ENCODE measurements at places on chromosomes 12 and 14. TPM values are rescaled to one million over a fixed set of nuclear protein-coding genes. Genes with fewer than 3 reads are reported as not detected.

The C12orf76 gene
- 48.7 TPM for polyA plus RNA-seq

The OTOGL gene
- 0.67 TPM for polyA plus RNA-seq

- no peak for DNase-seq
These were observed 614.3 kb upstream of the MDGA2 start for GRCh38 chr14:48289701-48290100.

GRCh38 chr14:51341338-51341737 is 101.3 kb downstream of the TMX1 start:
- DNase-seq: no peak

GRCh38 chr14:65981192-65981843 is 504.9 kb upstream of the CCDC196 start:
- DNase-seq: no peak

DNA sequence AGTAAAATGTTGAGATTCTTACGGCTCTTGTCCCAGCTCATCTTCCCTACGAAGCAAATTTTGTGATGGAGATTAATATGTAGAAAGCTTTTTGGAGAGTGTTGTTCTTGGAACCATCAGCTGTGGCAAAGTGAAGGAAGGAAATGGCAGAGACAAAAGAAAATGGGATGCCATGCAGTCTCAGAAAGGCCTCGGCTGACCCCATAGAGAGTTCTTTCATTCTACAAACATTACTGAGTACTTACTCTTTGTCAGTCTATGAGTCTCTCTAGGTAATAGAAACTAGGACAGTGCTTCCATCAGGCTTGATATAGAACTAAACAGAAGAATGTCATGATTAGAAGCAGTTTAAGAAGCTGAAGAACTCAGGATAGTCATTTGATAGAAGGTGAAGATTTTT is 134.1 kb downstream of the PLEKHA5 start:
- DNase-seq: no peak

All from muscle of arm (tissue), 14 donors.